ENCODE measurements at places on chromosomes 6 and 20.

DNA sequence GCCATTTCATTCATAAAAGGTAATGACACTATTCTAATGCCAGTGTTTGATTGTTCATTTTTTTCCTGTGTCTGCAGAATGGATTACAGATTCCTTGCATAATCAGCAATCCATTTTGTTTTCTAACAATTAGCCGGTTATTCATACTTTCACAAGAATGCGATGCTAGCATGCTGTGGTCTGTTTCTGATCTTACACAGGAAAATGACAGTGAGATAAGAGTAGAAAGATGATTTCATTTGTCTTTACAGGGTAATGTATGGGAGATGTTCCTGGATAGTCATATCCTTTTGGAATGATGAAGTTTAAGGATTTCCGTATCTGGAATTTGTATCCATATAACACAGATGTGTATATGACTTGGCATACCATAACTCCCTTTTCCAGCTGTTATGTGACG, 207.3 kb downstream of the FARS2 start:
- no peak for DNase-seq

- no peak for DNase-seq
Measured at GRCh38 chr6:6943421-6943820, 164.3 kb upstream of the RREB1 start.

GRCh38 chr20:37353285-37353849, 7.4 kb downstream of the SRC start:
- no peak for DNase-seq

DNA sequence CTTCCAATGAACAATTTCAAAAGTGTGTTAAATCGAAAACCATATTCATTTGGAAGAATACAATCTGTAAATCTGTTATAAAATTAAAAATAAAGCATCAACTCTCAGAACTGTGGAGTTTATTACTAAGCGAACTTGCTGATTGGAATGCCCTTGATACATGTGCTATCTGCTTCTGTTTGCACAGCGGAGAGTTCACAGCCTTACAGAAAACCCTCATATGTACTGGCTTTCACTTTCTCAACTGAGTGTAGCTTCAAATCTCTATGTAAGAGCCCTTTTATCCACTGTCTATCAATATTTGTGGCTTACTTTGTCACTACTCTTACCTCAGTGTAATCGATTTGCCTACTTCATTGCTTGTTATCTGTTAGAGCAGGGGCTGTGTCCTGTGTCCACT, 447.4 kb downstream of the C6orf118 start:
- no peak for DNase-seq

- no peak for DNase-seq
Measured at GRCh38 chr20:560680-561079, 17.1 kb upstream of the CSNK2A1 start.

GRCh38 chr6:68653074-68653705, 18.1 kb downstream of the ADGRB3 start:
- no peak for DNase-seq

- DNase-seq: no peak
Measured at GRCh38 chr20:44596876-44597275, 14.5 kb downstream of the PKIG start.

All from hippocampal formation (tissue), 2 donors.